ENCODE measurements at places on chromosomes 5 and 9. TPM values are rescaled to one million over a fixed set of nuclear protein-coding genes. Genes with fewer than 3 reads are reported as not detected.

DNA sequence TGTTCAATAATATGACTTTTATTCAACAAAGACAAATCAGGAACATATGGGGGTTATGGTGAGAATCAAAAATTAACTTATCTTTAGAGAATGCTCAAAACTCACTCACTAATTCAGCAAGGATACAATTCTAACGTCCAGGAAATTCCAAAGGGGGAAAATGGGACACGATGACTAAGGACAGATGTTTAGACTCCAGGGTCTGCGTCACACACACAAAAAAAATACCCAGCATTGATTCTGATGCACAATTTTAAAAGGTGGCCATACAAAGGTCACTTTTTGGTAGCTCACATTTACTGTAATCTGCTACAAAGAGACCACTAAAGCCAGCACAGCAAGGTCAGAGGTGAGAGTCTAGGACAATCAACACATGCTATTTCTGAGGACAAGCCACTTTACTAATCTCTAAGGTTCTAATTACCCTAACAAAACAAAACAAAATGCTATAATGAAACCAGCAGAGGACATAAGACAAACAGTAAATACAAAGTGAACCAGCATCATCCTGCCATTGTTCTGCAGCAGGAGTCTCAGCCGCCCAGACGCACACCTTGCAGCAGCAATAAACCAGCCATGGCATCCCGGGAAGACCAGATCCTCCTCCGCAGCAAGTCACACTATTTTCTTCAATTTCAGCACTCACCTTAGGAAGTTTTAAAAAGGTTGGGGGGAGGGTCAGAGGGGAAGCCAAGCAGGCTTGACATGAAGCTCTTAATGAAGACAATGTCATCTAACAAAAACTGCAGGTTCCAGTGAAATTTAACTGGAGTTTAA is 57.8 kb downstream of the TTC39B start:
- H3K4me3 ChIP-seq = no peak overlapping the region
- no peaks in the 10 kb centered on the region for H3K27me3 ChIP-seq
- H3K27ac ChIP-seq = no peak overlapping the region
- no peaks in the 10 kb centered on the region for H3K36me3 ChIP-seq
- DNase-seq = no peak

GRCh38 chr5:138832218-138832617 is 42.9 kb downstream of the LRRTM2 start:
- no peaks in the 10 kb centered on the region for H3K27me3 ChIP-seq
- DNase-seq = no peak
- H3K36me3 ChIP-seq = peaks cover 10% of the 10 kb centered on the region

DNA sequence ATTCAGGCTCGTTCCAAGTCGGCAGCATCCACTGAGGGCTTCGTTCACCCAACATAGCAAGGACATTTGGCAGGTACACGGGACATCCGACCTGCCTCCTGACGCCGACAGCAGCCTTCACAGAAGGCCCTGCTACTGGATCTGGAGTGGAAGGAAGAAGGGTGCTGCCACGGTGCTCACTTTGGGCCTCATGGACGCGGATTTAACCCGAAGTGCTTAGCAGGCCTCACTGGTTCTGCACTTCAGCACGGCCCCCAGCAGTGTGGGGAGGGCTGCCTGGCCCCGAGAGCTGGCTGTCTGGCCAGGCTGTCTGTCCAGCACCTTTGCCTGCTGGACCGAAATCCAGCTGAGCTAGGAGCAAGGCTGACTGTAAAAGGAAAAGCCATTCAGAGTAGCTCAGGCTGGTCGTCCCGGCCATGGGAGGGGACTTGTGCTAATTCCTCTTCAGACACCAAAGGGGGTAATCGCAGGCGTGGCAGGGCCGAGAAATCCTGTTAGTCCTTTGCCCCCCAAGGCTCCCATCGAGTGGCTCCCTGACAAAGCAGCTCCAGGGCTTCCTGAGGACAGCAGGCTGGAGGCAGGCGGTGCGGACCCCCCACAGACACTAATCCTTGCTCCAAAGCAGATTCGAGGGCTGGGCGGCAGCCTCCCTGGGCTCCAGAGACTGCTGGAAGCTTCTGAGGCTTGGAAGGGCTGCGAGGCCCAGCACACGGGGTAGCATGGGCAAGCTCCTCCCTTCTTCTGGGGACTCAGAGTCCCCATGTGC is 11.1 kb upstream of the RXRA start:
- H3K4me3 ChIP-seq = peak overlapping the region; percentile 3
- no peak overlapping the region for H3K27ac ChIP-seq
- H3K27me3 ChIP-seq = peaks cover 25% of the 10 kb centered on the region
- DNase-seq = no peak

DNA sequence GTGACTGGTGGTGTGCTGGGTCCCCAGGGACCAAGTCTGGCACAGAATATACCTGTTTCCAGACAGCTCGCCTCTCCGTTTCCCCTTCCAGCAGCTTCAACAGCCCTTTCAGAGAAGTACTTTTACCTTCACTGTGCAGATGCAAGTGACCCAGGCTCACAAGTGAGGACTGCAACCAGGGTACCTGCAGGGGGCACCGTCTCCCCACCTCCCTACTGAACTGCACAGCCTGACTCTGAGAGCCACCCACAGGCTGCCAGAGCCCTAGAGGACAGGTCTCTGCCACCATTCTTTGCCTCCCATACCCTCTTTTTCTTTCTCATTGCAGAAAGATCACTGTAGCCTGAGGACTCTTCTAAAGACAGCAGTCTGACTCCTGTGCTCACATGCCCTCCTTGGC is 15.4 kb downstream of the IL9 start:
- H3K27me3 ChIP-seq = no peaks in the 10 kb centered on the region
- peaks cover 14% of the 10 kb centered on the region for H3K4me1 ChIP-seq
- H3K4me3 ChIP-seq = no peak overlapping the region
- H3K36me3 ChIP-seq = no peaks in the 10 kb centered on the region
- no peak overlapping the region for H3K27ac ChIP-seq

GRCh38 chr9:13113751-13114150 is 165.7 kb downstream of the MPDZ start:
- no peaks in the 10 kb centered on the region for H3K36me3 ChIP-seq
- DNase-seq = no peak
- no peaks in the 10 kb centered on the region for H3K27me3 ChIP-seq
- no peak overlapping the region for H3K4me3 ChIP-seq

DNA sequence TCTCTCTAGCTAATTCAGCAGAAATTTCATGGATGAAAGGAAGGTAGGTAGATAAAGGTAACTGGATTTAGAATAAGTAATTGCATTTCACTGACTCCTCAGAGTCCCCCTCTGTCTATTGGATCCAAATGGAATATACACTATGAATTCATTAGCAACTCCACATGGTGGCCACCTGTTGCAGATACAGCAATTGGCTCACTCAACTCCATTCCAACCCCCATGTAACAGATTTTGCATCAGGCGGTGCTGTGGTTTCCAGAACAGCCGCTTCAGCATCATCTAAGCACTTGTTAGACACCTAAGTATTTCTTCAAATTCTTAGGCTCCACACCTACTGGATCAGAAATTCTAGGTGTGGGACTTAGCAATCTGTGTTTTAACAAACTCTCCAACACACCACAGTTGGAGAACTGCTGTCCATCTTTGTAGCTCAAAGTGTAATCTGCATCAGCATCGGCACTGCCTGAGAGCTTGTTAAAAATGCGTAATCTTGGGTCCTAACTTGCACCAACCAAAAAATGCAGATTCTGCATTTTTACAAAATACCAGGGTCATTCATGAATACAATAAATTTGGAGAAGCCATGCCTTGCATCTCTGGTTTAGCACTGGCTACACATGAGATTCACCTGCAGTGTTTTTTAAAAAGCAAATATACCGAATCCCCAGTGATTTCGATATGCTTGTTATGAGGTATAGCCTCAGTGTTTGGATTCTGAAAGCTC is 413.8 kb upstream of the CD180 start:
- no peaks in the 10 kb centered on the region for H3K36me3 ChIP-seq
- DNase-seq = no peak
- H3K4me1 ChIP-seq = peaks cover 31% of the 10 kb centered on the region

- no peaks in the 10 kb centered on the region for H3K27me3 ChIP-seq
- no peak overlapping the region for H3K4me3 ChIP-seq
- DNase-seq = no peak
- H3K36me3 ChIP-seq = peaks cover 23% of the 10 kb centered on the region
- H3K27ac ChIP-seq = no peak overlapping the region
- no peaks in the 10 kb centered on the region for H3K4me1 ChIP-seq
Measured at GRCh38 chr9:120545701-120546550, 34.0 kb downstream of the CDK5RAP2 start.

DNA sequence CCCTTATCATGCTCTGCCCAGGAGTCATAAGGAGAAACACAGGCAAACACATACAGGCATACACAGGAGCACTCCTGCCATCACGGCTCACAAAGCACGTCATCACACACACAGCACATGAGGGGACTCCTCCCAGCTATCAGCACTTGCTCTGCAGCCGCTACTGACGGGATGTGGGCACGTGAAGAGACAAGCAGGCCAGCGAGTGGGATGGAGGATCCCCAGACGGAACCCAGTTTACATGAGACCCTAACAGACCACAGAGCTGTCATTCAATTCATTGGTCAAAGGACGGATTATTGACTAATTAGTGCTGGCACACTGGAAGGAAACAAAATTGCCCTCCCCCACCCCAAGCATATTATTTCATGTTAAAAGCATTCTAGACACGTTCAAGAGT is 53.6 kb downstream of the SEMA4D start:
- H3K27me3 ChIP-seq = peaks cover 2% of the 10 kb centered on the region
- DNase-seq = no peak
- no peak overlapping the region for H3K27ac ChIP-seq
- H3K36me3 ChIP-seq = no peaks in the 10 kb centered on the region
- no peaks in the 10 kb centered on the region for H3K4me1 ChIP-seq

GRCh38 chr9:126722922-126723806 is 81.7 kb upstream of the ZBTB43 start:
- H3K36me3 ChIP-seq = no peaks in the 10 kb centered on the region
- no peak for DNase-seq
- H3K4me3 ChIP-seq = peak overlapping the region; percentile 60
- H3K27ac ChIP-seq = no peak overlapping the region
- peaks cover 44% of the 10 kb centered on the region for H3K27me3 ChIP-seq

DNA sequence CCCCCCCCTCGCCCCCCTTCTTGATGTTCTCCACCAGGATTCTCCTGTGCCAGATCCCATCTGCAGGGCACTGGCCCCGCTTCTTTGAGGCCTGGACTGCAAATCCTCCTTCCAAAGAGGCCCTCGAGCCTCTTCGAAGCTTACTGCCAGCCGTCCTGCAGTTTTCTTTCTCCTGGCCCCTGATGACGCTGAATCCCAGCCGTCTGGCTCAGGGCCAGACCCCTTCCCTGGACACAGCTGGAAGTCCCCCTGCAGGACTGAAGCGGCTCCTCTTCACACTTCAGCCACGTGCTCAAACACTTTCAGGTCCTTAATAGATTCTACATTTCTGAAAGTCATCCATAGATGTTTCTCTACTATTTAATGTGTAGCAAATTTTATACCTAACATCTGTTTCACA is 121.5 kb downstream of the EHMT1 start:
- H3K27me3 ChIP-seq = no peaks in the 10 kb centered on the region
- H3K4me1 ChIP-seq = peaks cover 9% of the 10 kb centered on the region
- no peak for DNase-seq
- no peak overlapping the region for H3K27ac ChIP-seq

DNA sequence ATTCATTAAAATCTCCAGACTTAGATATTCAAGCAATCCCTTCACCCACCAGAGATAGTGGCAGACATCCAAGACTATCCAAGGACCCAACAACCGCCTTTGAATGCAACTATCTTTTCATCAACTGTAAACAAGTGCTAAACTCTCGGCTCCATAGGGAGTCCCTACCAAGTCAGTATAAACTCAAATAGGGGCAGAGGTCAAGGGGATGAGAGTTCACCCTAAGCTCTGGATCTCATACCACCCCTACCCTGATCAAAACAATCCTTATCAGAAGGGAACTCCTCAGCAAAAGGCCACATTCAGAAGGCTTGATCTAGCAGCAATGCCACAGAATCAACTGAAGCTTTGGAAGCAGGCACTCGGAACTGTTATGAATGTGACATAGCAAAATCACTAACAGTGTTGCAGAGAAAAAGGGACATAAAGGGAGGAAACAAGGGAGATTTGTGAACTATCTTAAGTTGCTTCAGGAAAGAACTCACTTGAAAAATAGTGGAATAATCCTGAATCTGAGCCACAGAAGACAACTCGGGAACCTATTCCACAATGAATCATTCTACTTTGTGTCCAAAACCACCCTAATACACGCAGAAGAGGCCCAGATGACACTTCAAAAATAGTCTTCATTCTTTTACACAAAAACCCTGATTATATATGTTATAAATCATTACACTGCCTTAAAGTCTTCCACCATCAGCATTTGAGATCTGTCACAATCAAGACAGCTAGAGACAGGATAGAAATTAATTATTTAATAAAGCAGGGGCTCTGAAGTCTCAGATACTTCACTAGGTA is 49.8 kb downstream of the NR6A1 start:
- DNase-seq = peak; percentile 90
- no peak overlapping the region for H3K4me3 ChIP-seq
- H3K36me3 ChIP-seq = peaks cover 7% of the 10 kb centered on the region
- H3K27ac ChIP-seq = peak overlapping the region; percentile 58

DNA sequence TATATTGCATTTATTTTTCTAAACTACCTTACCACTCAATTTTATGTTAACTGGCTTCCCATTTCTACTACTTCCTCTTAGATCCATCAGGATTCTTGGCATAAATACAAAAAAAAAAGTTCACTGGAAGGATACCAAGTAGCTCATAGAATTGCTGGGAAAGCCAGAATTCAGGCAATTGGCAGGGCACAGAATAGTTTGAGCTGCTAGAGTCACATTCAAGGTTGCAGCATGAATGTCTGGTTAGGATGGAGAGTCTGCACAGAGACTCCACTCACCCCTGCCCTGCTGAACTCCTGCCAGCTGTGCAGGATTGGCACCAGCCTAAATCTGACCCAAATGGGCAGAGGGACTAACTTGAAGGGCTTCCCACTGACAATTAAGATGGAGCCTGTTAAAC is 4.9 kb upstream of the AMACR start:
- H3K4me1 ChIP-seq = peaks cover 38% of the 10 kb centered on the region
- H3K4me3 ChIP-seq = no peak overlapping the region
- H3K27me3 ChIP-seq = no peaks in the 10 kb centered on the region
- H3K27ac ChIP-seq = no peak overlapping the region

- no peaks in the 10 kb centered on the region for H3K27me3 ChIP-seq
- no peak overlapping the region for H3K4me3 ChIP-seq
- DNase-seq = no peak
- H3K27ac ChIP-seq = no peak overlapping the region
Measured at GRCh38 chr9:82108941-82109340, 120.4 kb downstream of the SPATA31D1 start.

Gene SLC34A1
- total RNA-seq = not detected

Gene LHX6
- 1.3 TPM for total RNA-seq

Gene GFI1B
- total RNA-seq = 0.51 TPM

Gene CDC14B
- total RNA-seq = 33.3 TPM

Gene GARIN3
- total RNA-seq = not detected

Gene SLC38A9
- 36.0 TPM for total RNA-seq

Gene PCDHA10
- not detected for total RNA-seq

Gene CFAP90
- 0.11 TPM for total RNA-seq

Gene GAPT
- total RNA-seq = not detected

Gene LRSAM1
- 8.7 TPM for total RNA-seq

Gene NEUROG1
- total RNA-seq = not detected

Gene ELP1
- 437 TPM for total RNA-seq

Gene CWC27
- total RNA-seq = 38.1 TPM

Gene GPRIN1
- 2.0 TPM for total RNA-seq

Data from HepG2 (cell line).